ENCODE measurements at places on chromosomes 5 and 9.

DNA sequence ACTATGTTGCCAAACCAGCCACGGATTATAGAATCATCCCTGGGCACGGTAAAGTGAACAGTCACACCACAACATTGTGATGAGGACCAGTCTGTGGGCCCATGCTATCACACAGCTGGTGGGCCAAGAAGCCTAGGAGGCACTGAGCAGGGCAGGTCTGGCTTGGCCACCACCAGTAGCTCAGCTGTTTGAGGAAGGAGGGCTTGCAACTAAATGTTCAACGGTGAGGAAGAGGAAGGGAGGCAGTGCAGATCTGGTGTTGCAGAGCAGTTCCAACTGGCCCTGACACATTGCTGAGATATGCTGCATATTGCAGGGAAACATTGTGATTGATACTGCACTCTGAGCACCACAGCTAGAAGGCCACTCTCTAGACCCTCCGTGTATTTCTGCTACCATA is 77.9 kb upstream of the ATG10 start:
- no peak for DNase-seq

DNA sequence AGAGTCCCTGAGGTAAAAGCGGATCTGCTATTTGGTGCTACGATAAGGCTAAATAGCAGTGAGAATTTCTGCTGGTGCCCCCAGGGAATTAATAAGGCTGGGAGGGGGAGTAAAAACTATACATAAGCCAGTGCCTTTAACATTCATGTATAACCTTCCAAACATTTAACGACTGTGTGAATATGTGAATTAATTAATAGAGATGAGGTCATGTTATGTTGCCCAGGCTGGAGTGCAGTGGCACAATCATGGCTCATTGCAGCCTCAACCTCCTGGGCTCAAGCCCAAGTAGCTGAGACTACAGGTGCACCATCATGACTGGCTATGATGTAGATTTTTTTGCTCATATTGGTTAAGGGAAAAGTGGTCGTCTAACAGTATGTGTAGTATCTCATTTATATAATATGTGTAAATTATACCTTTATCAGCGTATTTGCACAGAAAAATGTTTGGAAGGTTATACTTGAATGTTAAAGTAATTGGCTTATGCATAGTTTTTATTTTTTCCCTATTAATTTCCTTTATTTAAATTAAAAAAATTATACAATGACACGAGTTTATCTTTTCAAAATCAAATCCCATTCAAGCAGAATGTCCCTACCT is 64.6 kb downstream of the EHMT1 start:
- no peak for DNase-seq

- DNase-seq, result no peak
Measured at GRCh38 chr9:130677252-130677651, 12.9 kb downstream of the PRDM12 start.

- DNase-seq, result no peak
Measured at GRCh38 chr9:131701789-131702337, 38.0 kb downstream of the RAPGEF1 start.

GRCh38 chr5:147613359-147613758 is 103.5 kb upstream of the DPYSL3 start:
- DNase-seq, result no peak

GRCh38 chr5:16654647-16655334 is 38.0 kb upstream of the RETREG1 start:
- no peak for DNase-seq

DNA sequence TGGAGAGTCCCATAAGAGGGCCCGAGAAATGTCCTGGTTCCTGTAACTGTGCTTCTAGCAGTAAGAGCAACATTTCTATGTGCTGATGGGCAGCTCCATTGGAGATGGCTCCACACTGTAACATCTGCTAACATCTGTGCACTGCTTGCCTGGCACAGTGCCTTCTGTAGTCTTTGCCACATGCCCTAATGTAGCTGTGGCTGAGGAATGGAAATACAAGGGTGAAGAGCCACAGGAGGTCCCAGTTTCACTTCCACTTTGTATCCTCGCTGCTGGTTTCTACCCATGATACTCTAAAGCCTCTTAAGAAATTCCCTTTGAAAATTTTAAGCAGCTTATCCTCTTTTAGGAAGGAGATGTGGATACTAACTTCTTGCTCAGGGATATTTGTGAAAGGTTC is 97.4 kb downstream of the HOMER1 start:
- DNase-seq, result no peak

DNA sequence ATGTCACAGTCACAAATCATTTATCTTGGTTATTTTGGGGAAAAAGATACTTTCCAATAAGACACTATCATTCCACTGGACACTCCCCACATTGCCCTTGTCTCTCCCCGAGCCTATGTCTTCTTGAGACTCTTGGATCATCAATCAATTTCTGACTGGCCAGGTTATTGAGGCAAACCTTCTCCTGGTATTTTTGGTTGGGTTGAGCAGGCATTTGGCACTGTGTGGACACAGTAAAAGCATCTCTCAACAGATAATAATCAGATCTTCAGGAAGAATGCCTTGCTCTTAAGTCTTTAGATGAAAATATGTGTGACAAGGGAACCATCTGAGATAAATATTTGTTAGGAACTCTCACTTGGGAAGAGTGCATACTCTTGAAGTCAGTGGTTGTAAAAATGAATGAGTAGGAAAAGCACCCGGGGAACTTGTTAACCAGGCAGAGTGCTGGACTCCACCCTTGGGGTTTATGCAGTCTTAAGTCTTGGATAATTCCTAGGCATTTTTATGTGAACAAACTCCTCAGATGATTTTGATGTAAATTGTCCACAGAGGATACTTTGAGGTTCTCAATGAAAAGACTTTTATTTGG is 223.8 kb upstream of the CLINT1 start:
- no peak for DNase-seq

GRCh38 chr9:98538626-98539031 is 170.1 kb downstream of the GABBR2 start:
- no peak for DNase-seq

DNA sequence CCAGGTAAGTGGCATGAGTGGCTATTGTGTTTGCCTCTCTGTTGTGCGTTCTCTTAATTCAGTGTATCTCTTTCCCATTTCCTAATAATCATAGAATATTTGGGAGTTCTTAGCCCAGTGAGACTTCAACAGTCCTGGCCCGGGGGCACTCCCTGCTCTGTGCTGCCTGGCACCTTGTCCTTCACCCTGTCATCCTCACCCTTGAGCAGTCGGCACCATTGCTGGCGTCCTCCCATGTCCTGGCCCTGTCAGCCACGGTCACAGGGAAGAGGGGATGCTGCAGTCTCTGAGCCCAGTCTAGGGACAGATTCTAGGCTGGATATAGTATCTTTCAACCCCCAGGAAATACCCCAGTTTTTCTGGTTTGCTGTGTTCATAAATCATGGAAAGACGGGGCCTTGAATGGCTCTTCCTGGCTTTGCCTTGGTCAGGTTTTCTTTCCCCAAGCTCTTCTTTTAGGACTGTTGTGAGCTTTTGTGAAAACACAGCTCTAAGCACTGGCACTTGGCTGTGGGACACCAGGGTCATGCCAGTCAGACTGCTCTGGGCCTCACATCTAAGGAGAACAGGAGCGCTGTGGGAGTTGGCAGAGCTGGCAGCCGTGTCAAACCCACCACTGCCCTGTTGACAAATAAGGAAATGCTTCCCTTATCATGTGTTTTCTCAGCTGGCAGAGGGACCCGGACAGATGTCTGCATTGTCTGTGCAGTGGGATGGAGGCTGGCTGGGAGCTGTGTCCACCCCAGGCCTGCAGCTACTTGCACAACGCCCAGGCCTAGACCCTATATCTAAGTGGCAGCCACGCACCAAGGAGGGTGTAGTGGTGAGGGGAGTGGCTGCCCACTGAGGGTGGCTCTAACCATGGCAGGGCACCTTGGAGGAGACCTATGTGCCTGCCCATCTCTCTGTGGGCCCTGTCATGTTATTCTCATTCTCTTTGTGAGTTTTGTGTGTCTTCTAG is 378.6 kb downstream of the ICE1 start:
- no peak for DNase-seq

DNA sequence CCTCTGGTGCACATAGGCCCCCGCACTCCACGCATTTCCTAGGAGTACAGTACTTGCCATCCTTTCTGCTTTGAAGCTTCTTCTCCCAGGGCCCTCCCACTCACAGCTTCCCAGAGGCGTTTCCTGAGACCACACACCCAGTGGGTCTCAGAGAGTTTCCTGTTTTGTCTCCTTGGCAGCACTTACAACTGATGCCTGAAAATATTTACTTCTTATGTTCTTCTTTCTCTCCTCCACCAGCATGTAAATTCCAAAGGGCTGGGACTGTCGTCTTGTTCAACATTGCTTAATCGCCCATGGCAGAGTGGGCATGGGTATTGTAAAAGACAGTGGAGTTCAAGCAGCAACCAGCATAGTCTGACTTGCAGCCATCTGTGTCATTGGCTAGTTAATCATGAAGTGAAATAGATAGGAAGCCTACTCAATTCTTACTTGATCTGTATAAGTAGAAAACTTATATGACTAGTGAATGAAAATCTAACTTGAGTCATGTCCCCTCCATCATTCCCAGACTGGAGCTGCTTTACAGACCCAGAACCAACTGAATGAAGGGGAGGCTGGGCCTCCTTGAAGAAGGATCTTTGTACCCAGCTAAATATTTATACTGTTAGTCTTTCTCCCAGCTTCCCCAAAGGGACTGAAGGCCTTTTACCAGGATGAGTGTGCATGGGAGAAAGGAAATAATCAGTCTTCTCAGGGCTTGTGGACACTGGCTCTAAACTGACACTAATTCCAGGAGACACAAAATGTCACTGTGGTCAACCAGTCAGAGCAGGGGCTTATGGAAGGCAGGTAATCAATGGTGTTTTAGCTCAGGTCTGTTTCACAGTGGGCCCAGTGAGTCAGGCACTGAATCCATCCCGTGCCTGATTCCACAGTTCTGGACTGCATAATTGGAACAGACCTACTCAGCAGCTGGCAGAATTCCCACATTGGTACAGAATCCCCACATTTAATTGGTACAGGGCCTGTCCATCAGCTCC is 116.4 kb downstream of the SV2C start:
- no peak for DNase-seq

DNA sequence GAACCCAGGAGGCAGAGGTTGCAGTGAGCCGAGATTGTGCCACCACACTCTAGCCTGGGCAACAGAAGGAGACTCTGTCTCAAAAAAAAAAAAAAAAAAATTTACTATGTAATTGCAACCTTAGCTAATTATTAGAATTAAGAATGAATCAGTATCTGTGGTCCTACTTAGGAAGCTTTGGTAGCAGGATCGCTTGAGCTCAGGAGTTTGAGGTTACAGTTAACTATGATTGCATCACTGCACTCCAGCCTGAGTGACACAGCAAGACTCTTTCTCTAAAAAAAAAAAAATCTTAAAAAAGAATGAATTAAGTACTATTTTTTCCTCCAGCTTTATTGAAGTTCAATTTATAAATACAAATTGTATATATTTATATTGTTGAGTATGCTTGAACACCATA is 16.7 kb downstream of the NDUFAF2 start:
- DNase-seq, result no peak

DNA sequence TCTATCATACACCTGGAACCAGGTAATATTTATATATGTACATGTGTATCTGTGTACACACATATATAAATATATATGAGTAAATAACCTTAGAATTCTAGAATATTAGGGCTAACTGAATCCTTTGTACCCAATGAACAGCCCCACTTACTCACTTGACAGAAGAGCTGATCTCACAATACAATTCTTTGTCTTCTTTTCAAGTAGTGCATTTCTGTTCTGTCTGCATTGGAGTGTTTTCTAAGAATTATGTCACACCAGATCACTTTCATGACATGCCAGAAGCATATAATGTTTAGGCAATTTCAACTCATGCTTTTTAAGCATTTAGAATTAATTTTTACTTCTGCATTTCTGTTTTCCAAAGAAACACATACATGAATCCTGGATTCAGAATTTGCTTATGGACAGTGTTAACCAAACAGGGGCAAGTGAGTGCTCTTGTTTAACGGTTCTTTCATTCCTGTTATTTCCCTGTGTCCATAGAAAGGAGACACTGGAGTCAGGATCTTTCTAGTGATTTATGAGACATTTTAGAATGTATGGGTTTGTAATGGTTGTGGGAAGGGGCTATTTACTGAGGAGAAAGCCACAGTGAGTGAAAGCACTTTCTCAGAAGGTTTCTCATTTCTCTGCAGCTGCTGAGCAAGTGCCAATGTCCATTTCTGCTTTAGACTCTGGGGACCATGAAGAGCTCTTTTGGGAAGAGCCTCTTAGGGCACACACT is 123.2 kb downstream of the RMI1 start:
- no peak for DNase-seq

DNA sequence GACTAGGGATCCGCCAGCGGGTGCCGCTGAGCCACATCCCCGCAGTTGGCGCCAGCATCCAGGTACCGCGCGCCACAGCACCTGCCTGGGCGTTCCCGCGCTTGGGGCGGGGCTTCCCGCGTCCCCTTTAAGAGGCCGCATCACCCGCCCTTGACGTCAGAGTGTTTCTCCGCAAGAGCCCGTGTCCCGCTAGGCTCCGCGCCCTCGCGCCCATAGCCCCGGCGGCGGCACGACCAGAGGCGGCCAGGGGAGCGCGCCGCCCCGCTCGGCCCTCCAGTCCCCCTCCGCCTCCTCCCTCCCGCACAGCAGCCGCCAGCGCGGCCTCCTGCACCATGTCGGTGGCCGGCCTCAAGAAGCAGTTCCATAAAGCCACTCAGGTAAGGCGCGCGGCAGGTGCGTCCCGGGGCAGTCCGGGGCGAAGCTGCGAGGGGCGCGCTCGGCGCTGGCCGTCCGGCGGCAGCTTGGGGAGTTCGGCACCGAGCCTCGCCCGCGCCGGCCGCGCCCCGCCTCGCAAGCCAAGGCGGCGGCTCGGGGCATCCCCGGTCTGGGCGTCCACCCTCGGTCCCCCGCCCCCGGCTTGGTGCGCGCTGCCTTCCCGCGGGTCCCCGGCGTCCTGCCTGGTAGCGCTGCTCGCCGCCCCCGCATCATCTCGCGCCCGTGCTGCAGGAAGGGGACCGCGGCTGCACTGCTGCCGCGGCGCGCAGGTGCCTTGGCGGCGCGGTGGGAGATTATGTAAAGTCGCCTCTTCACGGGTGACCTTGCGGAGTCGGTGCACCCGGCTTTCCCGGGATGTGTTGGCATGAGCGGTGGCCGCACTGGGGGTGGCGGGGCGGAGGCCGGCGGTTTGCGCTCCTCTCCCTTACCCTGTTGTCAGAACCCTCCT is at the start of gene SH3GL2:
TSS of gene SH3GL2 (plus strand) at position 156 of the 883 bp plus-strand sequence.
- no peak for DNase-seq

DNA sequence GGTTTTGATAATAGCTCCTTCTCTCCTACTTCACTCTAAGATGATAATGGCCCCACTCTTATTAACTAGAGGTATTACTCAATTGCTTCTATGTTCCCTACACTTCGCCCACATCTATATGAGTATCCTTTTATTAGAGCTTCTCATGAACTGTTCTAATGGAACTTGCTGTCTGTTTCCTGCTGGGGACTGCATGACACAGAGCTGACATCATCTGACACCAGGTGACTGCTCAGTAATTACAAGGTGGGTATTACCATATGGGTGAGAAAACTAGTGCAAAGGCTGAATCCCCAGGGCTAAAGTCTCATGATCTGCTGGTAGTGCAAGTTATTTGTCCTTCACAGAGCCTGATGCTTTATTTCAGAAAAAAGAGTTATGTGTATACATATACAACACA is 146.2 kb upstream of the PLCXD3 start:
- DNase-seq, result no peak

- no peak for DNase-seq
Measured at GRCh38 chr5:166287866-166288265, 2003.6 kb upstream of the WWC1 start.

Data from CD4-positive, alpha-beta T cell (primary cell).